ENCODE measurements at places on chromosomes 6 and 20. TPM values are rescaled to one million over a fixed set of nuclear protein-coding genes. Genes with fewer than 3 reads are reported as not detected.

The HLA-DQB2 gene
- not detected for polyA plus RNA-seq

The TRPC4AP gene
- polyA plus RNA-seq = 54.5 TPM

The C2 gene
- 18.2 TPM for polyA plus RNA-seq

The RCAN2 gene
- 4.7 TPM for polyA plus RNA-seq

The EYA2 gene
- 7.9 TPM for polyA plus RNA-seq

The C20orf202 gene
- not detected for polyA plus RNA-seq

The CCN5 gene
- 36.3 TPM for polyA plus RNA-seq

The PLA2G7 gene
- polyA plus RNA-seq = 0.25 TPM

The ARFRP1 gene
- 50.8 TPM for polyA plus RNA-seq

The PEX3 gene
- polyA plus RNA-seq = 5.8 TPM

The ACTR5 gene
- 3.1 TPM for polyA plus RNA-seq

The PHACTR2 gene
- 1.6 TPM for polyA plus RNA-seq

The SAMHD1 gene
- polyA plus RNA-seq = 45.6 TPM

The STMND1 gene
- not detected for polyA plus RNA-seq

The CLVS2 gene
- not detected for polyA plus RNA-seq

The SUMO4 gene
- not detected for polyA plus RNA-seq

The LY6G6D gene
- polyA plus RNA-seq = not detected

The C6orf15 gene
- polyA plus RNA-seq = not detected

The ZNF512B gene
- 10.2 TPM for polyA plus RNA-seq

The GTSF1L gene
- polyA plus RNA-seq = not detected

The CGA gene
- not detected for polyA plus RNA-seq

The TRIM31 gene
- polyA plus RNA-seq = 0.21 TPM

The CST5 gene
- polyA plus RNA-seq = not detected

The PGC gene
- polyA plus RNA-seq = 263 TPM

The PPDPF gene
- polyA plus RNA-seq = 203 TPM

The ZNF165 gene
- 1.0 TPM for polyA plus RNA-seq

The SLC26A8 gene
- 0.05 TPM for polyA plus RNA-seq

The UBR2 gene
- polyA plus RNA-seq = 9.2 TPM

The HDGFL1 gene
- polyA plus RNA-seq = not detected

The DACT2 gene
- 2.4 TPM for polyA plus RNA-seq

The CDYL gene
- polyA plus RNA-seq = 10.7 TPM

The SYCP2 gene
- polyA plus RNA-seq = 8.1 TPM

The SLC16A10 gene
- polyA plus RNA-seq = 3.4 TPM

The OR12D1 gene
- polyA plus RNA-seq = not detected

The NRN1 gene
- polyA plus RNA-seq = 3.3 TPM

The SCRT2 gene
- polyA plus RNA-seq = 0.05 TPM

The USP49 gene
- polyA plus RNA-seq = 1.9 TPM

The SCUBE3 gene
- polyA plus RNA-seq = 0.01 TPM

The HBS1L gene
- 26.3 TPM for polyA plus RNA-seq

The KIF25 gene
- polyA plus RNA-seq = 0.22 TPM
